CD4-positive, alpha-beta T cell treated with Interleukin-15 for 4 hours (primary cell): ENCODE measurements at places on chromosomes 7 and 10.

DNA sequence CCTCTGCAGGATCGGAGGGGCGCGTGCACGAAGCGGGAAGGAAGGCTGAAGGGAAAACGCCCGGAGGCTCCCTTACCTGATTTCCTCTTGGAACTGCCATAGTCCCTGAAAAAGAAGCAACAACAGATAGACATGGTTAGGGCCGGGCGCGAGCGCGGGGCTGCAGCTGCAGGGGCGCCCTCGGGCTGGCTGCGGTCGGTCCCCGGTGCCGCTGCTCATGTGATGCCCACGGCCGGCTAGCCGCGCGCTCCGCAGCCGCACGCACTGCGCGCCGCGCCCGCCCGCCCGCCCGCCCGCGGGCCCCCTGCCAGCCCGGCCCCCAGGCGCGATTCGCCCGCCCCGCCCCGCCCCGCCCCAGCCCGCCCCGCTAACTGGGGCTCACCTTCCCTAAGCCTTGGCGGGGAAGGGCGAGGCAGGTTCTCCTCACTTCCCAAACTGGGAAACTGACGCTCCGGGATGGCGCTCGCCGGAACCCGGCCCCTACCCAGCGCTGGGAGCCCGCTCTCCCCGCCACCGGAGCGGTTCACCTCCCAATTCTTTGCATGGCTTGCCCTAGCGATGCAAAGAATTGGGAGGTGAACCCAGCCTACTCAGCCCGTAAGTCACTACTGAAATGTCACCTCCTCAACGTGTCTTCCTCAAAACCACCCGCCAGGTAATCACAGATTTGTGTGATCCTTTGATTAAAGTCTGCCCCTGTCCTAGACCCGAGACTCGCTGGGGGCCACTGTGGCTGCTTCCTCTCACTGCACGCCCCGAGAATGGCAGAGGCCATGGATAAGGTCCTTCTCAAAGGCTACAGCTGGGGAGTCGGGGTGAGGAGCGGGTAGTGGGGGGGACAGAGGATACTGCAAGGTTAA lies 162.2 kb downstream of the SH3PXD2A start:
- peak; percentile 35 for DNase-seq

- DNase-seq = no peak
Observed at GRCh38 chr10:12369982-12370381, 20.6 kb downstream of the CAMK1D start.

GRCh38 chr7:157673573-157673972 lies 336.8 kb downstream of the DNAJB6 start:
- DNase-seq = no peak

DNA sequence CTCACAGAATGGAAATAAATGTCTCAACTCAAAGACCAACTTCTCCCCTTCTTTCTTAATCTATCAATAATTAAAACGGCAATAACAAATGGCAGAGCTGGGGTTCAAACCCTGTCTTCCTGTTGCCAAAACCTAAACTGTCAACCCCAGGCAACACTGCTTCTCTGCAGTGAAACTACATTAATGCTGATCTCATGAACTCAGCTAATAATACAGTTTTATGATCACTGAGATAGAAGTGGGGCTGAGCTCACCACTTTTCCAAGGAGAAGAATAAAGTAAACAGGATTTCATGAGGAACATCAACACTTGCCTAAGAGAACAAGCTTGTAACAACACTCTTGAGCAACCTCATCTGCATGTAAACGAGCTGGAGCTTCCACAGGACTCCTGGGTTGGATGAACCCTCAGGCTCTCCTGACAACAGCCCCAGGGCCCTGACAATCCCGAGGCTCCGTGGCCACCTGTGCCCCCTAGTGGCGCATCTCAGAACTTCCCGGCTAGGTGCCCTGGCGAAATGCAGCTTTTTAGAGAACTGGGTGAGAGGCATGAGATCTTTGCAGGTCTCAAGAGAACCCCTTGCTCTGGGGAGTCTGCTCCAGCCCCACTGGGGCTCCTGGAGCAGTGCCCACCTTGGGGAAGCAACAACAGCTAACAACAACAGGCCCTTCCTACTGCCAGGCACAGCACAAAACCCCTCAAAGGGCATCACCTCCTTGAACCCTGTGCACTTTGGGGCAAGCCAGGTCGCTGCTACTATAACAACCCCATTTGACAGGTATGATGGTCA lies 169.3 kb downstream of the SH3PXD2A start:
- peak; percentile 80 for DNase-seq
